ENCODE measurements at places on chromosomes 6 and 20. TPM values are rescaled to one million over a fixed set of nuclear protein-coding genes. Genes with fewer than 3 reads are reported as not detected.

CLIC5 gene
- 28.2 TPM for total RNA-seq

ELOVL2 gene
- 0.13 TPM for total RNA-seq

TNF gene
- 0.96 TPM for total RNA-seq

RAB44 gene
- 0.48 TPM for total RNA-seq

Data from omental fat pad (tissue), 4 donors.